ENCODE measurements at places on chromosomes 4 and X.

DNA sequence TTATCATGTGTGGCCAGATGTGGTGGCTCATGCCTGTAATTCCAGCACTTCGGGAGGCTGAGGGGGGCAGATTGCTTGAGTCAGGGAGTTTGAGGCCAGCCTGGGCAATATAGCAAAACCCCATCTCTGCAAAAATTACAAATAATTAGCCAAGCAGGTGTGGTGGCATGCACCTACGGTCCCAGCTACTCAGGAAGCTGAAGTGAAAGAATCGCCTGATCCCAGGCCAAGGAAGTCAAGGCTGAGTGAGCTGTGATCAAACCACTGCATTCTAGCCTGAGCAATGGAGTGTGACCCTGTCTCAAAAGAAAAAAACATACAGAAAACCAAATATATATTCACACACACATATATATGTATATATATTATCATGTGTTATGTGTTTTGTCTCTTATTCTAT is 15.0 kb downstream of the APELA start:
- DNase-seq = no peak

- DNase-seq = no peak
Observed at GRCh38 chr4:70772929-70773555, 51.3 kb downstream of the RUFY3 start.

DNA sequence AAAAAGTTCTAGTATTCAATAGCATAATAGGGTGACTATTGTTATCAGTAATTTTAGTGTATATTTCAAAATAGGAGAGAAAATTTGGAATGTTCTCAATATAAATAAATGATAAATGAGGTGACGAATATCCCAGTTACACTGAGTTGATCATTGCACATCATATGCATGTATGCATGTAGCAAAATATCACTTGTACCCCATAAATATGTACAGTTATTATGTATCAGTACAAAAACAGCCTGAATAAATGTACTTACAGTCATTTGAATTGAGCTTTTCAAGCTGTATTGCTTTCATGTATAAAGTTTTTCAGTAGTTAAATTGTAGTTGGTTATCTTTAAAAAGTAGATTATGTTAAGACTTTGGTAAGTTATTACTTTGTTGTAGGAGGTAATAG is 12.6 kb downstream of the CISD2 start:
- DNase-seq = no peak

DNA sequence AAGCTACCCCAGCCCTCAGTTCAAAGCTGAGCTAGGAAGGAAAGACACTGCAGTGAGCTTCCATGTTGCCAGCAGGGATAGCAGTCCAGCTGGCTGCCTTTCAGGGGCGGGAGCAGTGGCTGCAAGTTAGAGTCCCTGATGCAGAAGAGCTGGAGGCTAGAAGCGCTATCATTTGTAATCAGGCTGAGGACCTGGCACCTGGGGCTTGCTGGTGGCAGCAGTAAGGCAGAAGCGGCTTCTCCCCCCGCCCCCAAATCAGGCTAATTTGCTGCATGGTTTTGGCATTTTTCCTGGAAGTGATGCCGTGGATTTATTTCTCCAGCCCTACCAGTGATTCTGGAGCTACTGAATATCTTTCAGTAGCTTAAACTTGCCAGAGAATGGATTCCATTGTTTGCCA is 203.3 kb downstream of the CLCN4 start:
- no peak for DNase-seq

DNA sequence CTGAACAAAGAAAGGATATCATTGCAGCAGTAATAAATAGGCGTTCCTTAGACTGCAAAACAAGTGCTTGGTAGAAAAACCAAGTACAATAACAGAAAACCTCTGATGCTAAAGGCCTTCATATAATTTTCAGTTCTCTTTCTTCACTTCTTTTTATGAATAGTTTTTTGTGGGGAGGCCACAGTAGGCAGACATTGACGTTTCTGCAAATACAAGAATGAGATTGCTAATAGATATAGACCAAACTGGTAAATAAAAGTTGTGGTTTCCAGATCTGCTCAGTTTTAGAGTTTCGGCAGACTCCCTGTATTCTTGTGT is 57.0 kb upstream of the RAP1GDS1 start:
- DNase-seq = no peak

DNA sequence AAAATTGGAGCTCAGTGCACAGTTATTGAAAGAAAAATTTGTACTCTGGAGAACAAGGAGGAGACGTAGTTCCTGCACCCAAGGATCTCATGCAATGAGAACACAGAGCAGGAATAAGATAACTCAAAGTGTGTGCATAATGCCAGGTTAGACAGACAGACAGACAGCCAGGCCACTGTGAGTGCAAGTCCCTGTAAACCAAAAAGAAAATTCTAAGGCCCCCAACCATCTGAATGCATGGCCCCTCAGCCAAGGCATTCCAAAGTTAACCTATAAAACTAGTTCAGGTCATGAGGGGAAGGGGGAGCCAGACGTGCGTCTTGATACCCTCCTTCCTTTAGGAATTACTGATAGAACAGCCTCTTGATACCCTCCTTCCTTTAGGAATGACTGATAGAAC is 94.5 kb upstream of the ENPP6 start:
- DNase-seq = no peak

GRCh38 chr4:139554893-139555704 is 920 bp downstream of the SETD7 start:
- peak; percentile 92 for DNase-seq

DNA sequence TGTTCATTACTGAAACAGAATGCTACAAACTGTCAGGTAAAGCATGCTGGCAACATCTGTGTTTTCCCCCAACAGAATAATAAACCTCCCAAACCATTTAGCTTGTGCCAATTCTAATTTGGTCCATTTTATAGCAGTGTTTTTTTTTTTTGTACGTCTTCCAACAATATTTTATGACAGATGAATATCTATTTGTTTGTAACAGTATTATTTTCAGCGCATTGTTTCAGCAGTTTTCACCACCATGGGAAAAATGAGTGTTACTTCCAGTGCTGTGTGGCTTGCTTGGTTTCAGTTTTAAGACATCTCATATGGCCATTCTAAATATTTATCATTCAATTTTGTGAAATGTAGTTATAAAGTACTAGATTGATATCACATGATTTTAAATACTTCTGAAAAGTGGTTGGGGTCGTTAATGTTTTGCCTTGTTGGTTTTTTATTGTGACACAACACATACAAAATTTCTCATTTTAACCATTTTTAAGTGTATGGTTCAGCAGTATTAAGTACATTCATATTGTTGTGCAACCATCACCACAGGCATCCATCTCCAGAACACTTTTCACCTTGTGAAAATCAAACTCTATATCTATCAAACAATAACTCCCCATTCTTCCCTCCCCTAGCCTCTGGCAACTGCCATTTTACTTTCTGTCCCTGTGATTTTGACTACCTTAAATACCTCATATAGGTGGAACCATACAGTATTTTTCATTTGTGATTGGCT is 25.6 kb upstream of the TBC1D19 start:
- DNase-seq = no peak

- peak; percentile 69 for DNase-seq
Observed at GRCh38 chr4:15729910-15730533, 27.2 kb downstream of the BST1 start.

All from CD4-positive, alpha-beta T cell treated with Interleukin-17A for 1 hour (primary cell).